Activated CD4-positive, alpha-beta T cell treated with anti-CD3 and anti-CD28 coated beads for 48 hours (primary cell): ENCODE measurements at places on chromosomes 2 and 18.

DNA sequence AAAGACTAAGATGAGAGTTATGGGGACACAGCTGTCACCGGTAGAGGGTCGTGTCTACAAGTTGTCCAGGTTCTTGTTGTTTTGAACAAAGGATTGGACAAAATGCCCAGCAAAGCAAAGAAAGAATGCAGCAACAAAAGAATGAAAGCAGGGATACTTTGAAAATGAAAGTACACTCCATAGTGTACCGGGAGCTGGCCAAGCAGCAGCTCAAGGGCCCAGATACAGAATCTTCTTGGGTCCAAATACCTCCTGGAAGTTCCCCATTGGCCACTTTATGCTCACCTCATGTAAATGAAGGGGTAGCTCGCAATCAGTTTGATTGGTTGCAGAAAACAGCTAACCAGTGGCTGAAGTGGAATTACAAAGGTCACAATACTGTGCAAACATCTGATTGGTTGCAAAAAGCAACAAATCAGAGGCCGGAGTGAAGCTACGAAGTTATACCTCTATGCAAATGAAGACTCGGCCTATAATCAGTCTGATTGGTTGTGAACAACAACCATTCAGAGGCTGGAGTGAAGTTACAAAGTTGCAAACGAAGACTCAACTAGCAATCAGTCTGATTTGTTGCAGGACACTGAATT is 474.9 kb upstream of the TMEFF2 start:
- DNase-seq, result no peak

DNA sequence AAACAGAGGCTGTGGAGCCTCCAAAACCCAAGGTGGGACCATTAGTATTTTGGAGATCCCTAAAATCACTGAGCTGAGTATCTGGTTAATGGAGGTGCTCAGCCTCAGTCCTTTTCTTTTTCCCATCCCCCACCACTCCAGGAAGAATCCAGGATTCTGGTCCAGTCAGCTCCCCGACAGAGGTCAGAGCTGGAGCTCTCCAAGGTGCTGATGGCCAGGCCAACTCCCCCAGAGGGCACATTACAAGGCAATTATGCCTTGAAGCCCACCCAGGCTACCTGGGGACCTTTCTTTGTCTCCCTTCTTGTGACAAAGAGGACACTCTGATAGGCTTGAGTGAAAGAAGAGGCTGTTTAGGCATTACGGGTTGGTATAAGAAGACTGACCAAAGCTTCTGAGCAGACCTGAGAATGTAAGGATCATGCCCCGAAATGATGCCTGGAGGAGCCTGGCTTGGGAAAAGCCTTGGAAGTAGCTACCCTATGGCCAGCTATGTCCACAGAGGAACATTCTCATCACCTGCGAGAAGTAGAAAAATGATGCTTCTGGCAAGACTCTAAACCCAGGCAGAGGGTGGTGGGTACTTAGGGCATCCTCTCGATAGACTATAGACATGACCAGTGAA is 102.5 kb upstream of the LDAH start:
- DNase-seq, result no peak

GRCh38 chr2:216497382-216498069 is 1.1 kb upstream of the RPL37A start:
- no peak for DNase-seq

GRCh38 chr18:54090856-54091255 is 133.6 kb downstream of the MBD2 start:
- peak; percentile 8 for DNase-seq

GRCh38 chr18:63506336-63506646 is 29.5 kb downstream of the SERPINB5 start:
- no peak for DNase-seq

GRCh38 chr2:150332383-150332782 is 155.1 kb downstream of the RND3 start:
- DNase-seq, result no peak

- DNase-seq, result no peak
These were observed 111.5 kb upstream of the SULT1C3 start for GRCh38 chr2:108128249-108128648.

- DNase-seq, result no peak
These were observed 194.5 kb upstream of the LRRTM1 start for GRCh38 chr2:80499095-80499494.

- no peak for DNase-seq
These were observed 74.7 kb upstream of the ETAA1 start for GRCh38 chr2:67322353-67323001.

DNA sequence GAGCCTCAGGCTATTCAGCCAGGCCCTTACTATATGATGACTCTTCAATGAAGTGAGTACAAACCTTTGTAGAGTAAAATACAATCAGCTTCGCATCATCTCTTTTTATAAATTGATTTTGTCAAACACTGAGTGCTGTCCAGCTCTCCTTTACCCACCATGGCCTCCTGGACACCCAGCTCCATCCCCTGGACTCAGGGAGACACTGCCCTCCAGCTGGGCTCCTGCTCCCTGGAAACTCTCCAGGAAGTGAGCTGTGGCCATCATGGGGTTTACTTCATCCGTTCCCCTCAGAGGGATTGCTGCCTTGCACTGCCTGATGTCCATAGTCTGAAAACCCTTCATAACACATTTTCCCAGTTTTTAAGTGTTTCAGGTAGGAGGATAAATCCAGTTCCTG is 82.5 kb upstream of the XIRP2 start:
- DNase-seq, result no peak

- no peak for DNase-seq
These were observed 37.7 kb downstream of the SERTAD2 start for GRCh38 chr2:64615844-64616536.

DNA sequence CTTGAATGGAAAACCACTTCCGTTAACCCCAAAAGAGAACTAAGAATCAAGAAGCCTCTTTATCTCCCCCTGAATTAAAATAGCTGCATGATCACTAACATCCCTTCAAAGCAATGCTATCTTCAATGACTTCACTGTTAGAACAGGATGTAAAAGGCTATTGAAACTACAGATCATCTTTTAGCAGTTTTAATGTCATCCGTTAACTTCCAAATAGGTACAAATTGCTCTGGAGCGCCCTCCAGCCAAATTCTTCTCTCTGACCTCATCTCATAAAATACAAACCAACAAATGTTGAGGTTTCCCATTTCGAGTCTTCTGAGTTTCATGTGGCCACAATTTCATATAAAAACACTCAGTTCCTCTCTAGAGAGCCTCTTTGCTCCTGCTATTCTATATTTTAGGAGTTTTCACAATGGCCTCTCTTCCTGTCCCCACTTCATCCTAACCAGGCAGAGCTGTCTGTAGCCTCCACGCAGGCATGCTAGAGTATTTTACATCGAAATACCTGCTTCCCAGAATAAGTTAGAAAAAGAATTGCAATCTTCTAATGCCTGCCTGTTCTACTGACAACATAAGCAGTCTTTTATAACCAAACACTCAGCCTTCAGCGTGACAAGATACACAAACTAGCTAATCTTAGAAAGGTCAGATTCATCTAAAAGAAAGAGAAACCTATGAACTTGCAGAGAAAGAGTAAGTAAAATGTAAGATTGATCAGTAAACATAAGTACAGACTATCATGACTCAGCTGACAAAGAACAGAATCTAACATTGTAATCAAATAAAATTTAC is 37.9 kb downstream of the B4GALT6 start:
- DNase-seq, result no peak

GRCh38 chr2:84273406-84273805 is 185.7 kb downstream of the SUCLG1 start:
- no peak for DNase-seq
